ENCODE measurements at places on chromosomes 3 and 15.
A peak's percentile ranks its signal among the peaks of the same experiment; 100 is the strongest.

DNA sequence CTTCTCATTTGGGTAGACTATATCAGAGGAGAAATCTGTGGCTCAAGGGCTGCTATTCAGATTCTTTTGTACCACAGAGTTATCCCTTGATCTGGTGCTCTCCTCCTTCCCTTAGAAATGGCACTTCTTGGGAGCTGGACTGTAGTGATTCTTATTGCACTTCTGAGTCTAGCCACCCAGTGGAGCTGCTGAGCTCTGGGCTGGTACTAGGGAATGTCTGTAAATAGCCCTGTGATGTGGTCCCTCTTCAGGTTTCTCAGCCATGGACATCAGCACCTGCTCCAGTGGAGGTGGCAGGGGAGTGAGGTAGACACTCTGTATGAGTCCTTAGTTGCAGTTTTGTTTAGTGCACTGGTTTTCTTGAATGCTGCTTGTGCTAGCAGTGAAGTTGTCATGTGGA, 1292.6 kb downstream of the SI start:
- DNase-seq: no peak

GRCh38 chr3:170585008-170585936, 603 bp downstream of the SLC7A14 start:
- DNase-seq: no peak

DNA sequence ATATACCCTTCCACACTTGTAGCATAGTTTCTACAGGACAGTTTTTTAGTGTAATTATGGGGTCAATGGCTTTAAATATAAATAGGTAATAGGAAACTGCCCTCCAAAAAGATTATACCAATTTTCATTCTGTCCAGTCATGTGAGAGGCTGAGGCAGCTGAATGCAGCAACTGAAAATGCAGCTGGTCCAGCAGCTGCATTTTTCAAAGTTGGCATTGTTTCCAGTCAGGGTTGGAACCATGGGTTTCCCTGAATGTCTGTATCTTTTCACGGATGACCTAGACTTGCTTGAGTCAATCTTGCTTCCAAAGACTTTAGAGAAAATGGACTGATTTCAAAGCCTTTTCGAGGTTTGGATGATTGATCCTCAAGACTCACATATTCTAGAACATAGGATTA, 9.9 kb upstream of the KNL1 start:
- no peak for DNase-seq

DNA sequence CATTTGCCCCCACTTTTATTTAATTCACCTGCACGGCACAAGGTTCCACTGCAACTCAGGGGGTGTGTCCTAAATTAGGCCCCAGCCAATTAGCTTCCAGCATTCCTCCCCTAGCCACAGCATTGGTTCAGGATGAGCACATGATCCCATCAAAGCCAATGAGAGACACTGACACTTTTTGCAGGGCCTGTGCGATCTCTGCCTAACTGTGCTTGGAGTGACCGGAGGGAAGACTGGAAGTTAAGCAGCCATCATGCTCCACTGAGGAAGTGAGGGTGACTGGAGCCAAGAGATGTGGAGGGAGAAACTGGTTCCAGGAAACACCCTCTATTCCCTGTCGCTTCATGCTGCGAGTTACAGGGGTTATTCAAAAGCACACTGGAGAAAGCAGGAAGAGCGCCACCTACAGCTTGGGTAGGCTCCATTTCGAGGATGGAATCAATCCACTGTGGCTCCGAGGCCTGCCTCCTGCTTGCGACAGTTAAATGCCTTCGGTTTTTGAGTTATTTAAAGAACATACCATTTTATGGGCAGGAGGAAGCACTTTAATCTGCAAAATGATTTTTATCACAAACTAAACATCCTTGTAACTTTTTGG, 122.2 kb upstream of the WNT5A start:
- no peak for DNase-seq

GRCh38 chr3:42745291-42745745, 27.7 kb downstream of the CCDC13 start:
- no peak for DNase-seq

- DNase-seq: no peak
These were observed 426.8 kb downstream of the MECOM start for GRCh38 chr3:169236662-169237186.

DNA sequence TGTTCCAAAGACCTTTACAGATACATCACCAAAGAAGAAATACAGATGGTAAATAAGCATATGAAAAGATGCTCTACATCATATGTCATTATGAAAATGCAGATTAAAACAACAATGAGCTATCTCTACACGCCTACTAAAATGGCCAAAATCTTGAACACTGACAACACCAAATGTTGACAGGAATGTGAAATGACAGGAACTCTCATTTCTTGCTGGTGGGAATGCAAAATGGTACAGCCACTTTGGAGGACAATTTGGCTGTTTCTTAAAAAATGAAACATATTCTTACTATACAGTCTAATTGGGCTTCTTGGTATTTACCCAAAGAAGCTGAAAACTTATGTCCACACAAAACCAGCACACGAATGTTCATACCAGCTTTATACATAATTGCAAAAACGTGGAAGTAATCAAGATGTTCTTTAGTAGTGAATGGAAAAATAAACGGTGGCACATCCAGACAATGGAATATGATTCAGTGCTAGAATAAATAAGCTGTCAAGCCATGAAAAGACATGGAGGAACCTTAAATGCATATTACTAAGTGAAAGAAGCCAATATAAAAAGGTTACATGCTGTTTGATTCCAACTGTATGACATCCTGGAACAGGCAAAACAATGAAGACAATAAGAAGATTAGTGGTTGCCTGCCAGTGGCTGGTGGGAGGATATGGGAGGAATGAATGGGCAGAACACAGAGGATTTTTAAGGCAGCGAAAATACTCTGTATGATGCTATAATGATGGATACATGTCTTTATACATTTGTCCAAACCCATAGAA, 81.3 kb upstream of the NEDD4 start:
- DNase-seq: no peak

DNA sequence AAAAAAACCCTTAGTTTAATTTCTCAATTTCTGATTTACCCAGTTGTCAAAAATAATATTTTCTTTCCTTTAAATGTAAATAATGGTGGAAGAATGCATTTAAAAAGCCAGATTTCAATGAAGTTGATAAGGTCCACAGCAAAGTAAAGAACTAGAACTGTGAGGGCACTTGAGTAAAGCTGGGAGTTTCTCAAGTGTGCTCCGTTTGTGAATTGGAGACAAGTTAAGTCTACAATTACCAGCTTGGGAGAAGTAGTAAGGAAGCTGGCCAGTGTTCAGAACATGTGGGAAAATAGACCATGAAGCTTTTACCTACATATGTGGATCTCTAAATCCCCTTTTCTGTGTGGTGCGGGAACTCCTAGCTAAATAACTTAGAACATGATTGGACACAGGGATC, 239.4 kb downstream of the OXSM start:
- no peak for DNase-seq

GRCh38 chr3:108008931-108009639, 81.7 kb downstream of the CD47 start:
- no peak for DNase-seq

DNA sequence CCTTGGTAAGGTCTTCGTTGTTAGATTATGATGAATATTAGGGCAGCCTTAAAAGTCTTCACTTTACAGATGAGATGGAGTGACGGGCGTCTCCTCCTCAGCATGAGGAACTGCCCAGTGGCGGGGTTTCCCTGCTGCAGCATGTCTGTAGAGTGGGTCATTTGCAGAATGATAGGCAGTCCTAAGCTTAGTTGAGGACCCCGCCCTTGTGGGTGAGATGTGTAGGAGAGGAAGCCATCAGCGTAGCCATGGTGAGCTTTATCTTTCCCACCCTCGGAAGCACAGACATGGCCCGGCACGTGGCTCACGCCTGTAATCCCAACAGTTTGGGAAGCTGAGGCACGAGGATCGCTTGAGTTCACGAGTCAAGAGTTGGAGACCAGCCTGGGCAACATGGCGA, 877 bp downstream of the NIT2 start:
- no peak for DNase-seq

DNA sequence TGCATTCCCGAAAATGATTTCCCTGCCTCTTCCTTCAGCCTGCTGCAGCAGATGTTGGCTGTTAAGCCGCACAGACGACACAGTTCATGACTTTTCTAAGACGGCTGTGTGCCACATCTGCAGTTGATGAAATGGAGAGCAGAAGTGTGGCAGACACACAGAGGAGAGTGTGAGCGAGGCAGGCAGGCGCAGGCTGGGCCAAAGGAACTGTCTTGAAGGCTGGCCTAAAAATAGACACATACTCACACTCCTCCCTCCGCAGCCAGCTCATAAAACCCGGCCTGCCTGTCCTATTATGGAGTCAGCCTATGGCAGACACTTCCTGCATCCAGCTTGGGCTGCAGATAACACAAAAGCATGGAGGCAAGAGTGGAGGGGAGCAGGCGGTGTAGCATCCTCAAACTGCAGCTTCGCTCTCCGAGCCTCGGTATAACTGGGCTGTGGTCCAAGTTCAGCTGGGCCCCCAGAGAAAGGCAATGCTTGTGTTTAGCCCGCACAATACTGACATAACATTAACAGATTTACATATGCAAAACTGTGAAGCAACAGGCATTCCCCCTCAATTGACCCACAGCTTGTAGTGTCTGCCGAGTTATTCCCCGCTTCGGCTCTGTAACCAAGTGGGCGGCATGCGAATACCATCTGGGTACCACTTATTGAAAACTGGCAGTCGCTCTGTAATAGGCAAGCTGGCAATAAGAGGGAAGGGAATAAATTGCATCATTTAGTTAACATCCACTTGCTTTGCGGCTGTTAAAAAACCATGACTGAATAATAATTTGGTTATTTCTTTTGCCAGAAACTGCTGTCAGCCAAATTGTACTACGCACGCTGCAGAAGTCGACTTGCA, 40.8 kb downstream of the FOXP1 start:
- peak; percentile 87 for DNase-seq

DNA sequence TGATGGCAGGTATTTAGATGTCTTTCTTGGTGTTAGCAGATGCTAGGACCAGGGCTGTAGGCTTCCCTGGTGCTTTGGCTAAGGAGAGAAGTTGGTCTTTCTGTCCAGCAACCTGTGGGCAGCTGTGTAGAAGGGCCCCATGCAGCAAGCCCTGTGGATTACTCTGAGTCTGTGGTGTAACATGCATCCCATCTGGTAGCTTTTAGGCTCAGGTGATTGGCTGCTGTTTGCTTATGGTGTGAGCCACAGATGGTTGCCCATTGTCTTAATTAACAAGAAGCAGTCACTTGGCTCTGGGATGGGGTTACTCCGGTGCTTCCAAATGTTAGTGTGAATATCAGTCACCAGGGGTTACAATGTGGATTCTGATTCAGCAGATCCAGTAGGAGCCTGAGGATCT, 368.6 kb upstream of the C2CD4B start:
- no peak for DNase-seq

DNA sequence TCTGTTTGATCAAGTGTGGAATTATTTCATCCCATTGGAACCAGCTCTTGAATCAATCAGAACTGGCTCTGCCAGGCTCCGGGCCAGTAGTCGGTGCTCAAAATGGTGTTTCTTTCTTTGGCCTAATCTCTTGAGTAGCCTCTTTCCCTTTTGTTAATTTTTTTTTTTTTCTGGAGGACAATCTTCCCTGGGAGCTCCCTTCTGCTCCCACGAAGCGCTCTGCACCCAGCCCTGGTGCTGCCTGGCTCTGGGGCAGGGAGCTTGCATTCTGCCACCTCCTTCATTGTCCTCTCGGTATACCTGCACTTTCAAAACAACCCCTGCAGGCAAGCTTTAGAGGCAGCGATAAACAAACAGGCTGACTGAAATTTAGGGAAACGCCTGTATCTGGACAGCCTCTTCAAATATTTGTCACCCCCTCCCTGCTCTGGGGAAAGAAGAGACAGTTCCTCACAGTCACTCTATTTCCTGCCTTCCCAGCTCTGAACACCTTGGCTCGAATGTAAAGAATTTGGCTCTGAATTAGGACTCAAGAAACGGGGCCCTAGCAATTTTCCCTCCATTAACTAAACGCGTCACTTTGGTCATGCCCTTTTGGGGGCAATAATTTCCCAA, 1.1 kb upstream of the THSD4 start:
- DNase-seq: no peak

DNA sequence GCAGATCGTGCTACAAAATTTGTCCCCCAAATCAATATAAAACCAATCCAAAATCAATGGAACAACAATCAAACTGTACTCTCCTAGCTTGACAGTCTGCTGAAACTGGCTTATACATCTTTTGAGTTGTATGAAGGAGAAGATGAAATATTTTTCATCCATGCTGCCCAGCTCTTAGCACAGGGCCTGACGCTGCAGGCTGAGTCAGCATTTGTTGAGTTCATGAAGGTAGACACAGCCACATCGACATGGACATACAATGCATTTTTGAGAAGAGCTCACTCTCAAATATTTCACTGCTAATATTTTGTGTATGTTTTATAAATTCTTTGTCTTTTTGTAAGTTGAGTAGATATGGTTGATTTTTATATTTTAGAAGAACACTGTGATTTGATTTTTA, 327.3 kb downstream of the OTOL1 start:
- no peak for DNase-seq

GRCh38 chr3:31242026-31242960, 290.4 kb upstream of the STT3B start:
- DNase-seq: no peak

DNA sequence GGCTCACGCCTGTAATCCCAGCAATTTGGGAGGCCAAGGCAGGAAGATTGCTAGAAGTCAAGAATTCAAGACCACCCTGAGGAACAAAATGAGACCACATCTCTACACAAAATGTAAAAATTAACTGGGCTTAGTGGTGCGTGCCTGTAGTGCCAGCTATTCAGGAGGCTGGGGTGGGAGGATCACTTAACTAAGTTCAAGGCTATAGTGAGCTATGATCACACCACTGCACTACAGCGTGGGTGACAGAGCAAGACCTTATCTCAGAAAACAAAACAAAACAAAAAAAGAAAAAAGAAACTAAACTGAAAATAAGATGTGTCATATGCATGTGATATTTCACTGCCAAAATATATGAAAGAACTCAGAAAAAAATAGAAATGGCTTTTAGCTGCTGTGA, 243.3 kb upstream of the CCDC54 start:
- no peak for DNase-seq

- DNase-seq: no peak
These were observed 46.9 kb upstream of the MUC13 start for GRCh38 chr3:124981472-124981871.

- DNase-seq: no peak
These were observed 13.4 kb downstream of the DZIP3 start for GRCh38 chr3:108602935-108603294.

DNA sequence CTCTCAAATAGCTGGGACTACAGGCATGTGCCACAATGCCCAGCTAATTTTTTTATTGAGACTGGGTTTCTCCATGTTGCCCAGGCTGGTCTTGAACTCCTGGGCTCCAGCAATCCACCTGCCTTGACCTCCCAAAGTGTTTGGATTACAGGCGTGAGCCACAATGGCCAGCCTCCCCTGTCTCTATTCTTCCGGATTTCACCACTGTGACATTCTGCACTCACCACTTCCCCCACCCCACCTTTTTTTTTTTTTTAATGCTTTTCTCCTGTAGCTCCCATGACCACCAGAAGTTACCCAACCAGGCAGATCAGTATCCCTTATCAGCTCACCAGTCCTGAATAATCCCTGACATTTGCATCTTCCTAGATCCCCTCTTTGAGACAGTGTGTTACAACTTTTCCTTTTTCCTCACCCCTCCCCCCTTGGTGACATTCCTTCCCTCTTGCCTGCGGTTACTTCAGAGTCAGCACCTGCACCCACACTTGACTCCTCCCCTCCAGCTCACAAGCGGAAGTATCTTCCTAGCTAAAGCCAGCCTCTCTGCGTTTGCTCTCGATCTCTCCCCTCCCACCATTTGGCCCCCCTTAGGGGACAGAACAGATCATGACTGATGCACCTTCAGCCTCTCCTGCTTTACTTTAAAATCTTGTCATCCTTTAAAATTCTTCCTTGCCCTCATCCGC, 13.5 kb upstream of the ZNF592 start:
- no peak for DNase-seq
